ENCODE measurements at places on chromosomes 4 and X. TPM values are rescaled to one million over a fixed set of nuclear protein-coding genes. Genes with fewer than 3 reads are reported as not detected.
A peak's percentile ranks its signal among the peaks of the same experiment; 100 is the strongest.

DNA sequence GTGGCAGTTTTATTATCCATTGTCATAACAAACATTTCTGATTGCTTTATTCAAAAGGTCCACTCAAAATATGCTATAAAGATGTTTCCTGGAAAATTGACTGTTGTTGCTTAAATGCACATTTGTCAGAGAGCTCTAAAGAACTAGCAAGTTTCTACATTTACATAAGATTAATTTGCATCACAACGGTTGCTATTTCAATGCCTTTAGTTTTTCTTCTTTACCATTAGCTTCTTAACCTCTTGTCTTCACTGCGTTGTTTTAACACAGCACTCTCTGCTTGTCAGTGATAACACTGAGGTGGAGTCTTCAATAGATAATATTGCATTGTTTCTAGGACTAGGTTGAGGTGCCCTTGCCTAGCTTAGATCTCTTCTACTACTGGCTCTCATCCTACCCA lies 76.7 kb upstream of the GALNT7 start:
- H3K36me3 ChIP-seq: no peaks in the 10 kb centered on the region
- no peak overlapping the region for H3K4me3 ChIP-seq
- no peak overlapping the region for H3K27ac ChIP-seq
- no peaks in the 10 kb centered on the region for H3K4me1 ChIP-seq
- DNase-seq: no peak
- H3K27me3 ChIP-seq: no peaks in the 10 kb centered on the region

DNA sequence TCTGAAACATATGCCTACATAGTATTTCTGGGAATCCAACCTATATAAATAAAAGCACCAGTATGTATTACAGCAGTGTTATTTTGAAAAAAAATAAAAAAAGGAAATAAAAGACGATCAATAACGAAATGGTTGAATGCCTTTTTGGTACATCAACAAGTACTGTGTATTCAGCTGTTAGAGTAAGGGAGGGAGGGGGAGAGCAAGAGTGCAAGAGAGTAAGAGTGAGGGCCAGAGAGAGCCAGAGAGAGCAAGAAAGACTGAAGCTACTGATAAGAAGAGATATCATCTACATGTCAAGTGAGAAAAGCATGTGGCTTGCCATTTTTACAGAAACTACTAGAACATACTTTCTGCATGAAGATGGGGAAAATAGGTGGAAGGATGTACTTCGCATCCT lies 1.8 kb downstream of the SPIN4 start:
- DNase-seq: no peak
- H3K4me3 ChIP-seq: peak overlapping the region; percentile 90
- no peaks in the 10 kb centered on the region for H3K36me3 ChIP-seq
- peaks cover 9% of the 10 kb centered on the region for H3K4me1 ChIP-seq
- H3K27ac ChIP-seq: no peak overlapping the region

- peaks cover 12% of the 10 kb centered on the region for H3K27me3 ChIP-seq
- peak; percentile 4 for DNase-seq
- no peaks in the 10 kb centered on the region for H3K4me1 ChIP-seq
- no peaks in the 10 kb centered on the region for H3K36me3 ChIP-seq
Measured at GRCh38 chr4:147590249-147590920, 26.8 kb upstream of the TMEM184C start.

DNA sequence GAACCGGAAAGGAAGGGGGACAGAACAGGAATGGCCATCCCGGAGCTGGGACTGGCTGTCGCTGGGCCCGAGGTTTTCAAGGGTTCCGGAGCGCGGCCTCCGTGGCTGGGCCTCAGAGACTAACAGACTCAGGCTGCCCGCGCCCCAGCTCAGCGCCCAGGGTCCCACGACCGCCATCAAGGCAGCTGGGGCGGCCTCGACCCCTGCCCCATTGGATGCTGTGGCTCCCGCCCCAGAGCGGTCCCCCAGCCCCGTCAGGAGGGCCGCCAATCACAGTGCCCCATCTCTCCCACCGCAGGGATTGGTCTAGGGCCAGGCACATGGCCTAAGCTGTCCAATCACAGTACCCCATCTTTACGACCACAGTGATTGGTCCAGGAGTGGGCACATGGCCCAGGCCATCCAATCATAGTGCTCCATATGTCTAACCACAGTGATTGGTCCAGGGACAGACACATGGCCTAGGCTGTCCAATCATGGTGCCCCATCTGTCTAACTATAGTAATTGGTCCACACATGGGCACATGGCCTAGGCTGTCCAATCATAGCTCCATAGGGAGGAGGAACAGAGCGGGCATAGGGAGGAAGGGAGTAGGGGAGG lies 105.3 kb upstream of the NKX1-1 start:
- peaks cover 5% of the 10 kb centered on the region for H3K27me3 ChIP-seq
- H3K36me3 ChIP-seq: no peaks in the 10 kb centered on the region
- H3K27ac ChIP-seq: no peak overlapping the region
- H3K4me1 ChIP-seq: peaks cover 7% of the 10 kb centered on the region
- no peak overlapping the region for H3K4me3 ChIP-seq

DNA sequence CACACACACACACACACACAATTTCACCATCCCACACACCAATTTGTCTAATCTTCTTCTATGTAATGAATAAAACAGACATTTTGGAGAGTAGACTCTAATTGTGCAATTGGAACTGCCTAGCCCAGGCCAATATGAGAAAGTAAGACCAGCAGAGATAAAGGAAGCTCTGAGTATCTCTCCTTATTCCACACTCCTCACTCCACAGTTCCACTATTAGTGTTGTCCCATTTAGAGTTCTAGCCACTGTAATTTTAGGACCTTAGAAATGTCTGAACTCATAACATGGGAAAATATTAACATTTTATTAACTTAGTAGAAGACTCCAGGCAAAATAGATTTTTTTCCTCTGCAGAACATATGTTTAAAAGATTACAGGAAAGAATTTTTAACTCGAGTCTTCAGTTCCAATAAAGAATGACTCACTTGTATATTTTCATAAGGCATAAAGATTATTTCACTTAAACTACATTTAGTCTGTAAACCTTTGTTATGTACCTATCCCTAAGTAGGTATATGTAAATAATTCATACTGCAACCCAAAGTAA lies 297.6 kb upstream of the INTU start:
- H3K4me1 ChIP-seq: no peaks in the 10 kb centered on the region
- DNase-seq: no peak

- no peak for DNase-seq
- H3K27ac ChIP-seq: no peak overlapping the region
- H3K4me3 ChIP-seq: no peak overlapping the region
- no peaks in the 10 kb centered on the region for H3K4me1 ChIP-seq
Measured at GRCh38 chr4:48968814-48969213, 17.3 kb upstream of the CWH43 start.

DNA sequence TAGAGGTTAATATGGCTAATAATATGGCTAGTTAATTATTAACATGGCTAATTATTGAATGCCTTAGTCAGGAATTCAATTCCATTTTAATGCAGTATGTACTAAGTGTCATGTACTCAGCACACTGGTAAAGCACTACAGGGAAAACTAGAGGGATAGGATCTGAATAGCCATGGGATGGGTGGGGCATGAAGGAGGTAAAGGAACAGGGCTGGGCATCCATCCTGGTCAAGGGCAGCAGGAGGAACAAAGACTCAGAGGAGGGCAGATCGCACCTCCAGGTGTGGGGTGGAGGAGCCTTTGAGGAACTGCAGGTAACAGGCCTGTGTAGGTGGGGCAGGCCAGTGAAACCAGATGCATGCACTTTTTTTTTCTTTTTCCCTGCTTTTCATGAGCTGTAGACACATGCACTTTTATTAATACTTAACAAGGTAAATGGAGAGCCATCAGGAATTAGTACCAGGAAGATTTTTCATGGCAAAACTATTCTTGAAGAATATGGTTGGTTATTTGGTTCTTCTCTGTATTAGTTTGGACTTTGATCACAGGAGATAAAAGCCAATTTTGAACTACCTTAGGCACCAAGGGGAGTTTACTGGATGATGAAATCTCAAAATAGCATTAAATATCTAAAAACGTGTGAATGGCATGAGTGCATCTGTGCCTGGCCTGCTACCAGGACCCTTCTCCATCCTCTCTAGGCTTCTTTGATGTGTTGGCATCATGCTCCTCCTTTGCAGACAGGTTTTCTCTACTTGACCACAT lies 88.3 kb downstream of the CC2D2A start:
- H3K27ac ChIP-seq: no peak overlapping the region
- no peak for DNase-seq

GRCh38 chr4:158776106-158776505 lies 7.3 kb downstream of the FNIP2 start:
- no peaks in the 10 kb centered on the region for H3K36me3 ChIP-seq
- no peak overlapping the region for H3K27ac ChIP-seq
- no peaks in the 10 kb centered on the region for H3K27me3 ChIP-seq
- H3K4me3 ChIP-seq: no peak overlapping the region
- no peak for DNase-seq

DNA sequence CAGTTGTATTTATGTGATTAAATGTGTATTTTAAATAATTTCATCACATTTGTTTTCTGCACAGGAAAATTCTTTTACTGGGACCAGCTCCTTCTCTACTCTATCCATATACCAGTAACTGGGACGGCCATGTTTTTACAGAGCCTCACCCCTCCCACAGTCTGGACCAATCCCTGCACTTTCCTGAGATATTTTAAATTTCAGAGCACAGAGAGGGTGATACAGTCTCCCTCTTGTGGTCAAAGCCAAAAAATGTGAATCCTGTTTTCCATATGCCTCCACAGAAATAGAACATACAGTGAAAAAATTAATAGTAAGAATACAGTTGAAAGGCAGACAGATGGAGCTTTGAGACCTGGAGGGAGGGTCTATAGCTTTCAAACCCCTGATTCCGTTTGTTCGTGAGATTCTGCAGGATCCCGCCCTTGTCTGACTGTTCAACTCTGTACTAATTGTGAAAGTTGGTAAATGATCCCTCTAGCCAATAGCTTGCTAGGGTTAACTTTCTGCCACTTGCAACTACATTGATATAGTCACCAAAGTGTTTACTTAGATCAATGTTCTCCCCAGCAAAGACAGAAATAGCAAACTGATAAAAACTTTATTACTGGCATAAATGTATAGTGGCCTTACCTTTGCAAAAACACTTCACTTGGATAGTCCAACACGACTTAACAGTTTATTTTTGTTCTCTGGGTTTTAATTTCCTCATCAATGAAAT lies 172.2 kb downstream of the PPARGC1A start:
- H3K4me3 ChIP-seq: no peak overlapping the region
- no peak for DNase-seq
- H3K27me3 ChIP-seq: no peaks in the 10 kb centered on the region
- H3K4me1 ChIP-seq: no peaks in the 10 kb centered on the region
- H3K27ac ChIP-seq: no peak overlapping the region

DNA sequence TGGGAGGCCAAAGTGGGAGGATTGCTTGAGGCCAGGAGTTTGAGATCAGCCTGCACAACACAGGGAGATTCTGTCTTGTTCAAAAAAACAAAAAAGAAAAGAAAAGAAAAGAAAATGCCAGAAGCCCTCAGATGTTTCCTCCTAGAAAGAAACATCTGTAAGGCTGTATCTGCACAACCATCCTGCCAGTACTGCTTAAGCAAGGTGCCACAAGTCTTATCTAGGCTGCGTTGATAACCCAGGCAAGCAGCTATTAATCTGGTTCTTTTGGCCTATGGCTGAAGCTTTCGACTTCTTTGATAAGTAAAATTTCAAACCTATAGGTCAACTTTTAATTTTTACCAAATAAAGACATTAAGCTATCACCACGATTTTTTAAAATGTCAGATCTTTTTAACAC lies 3.1 kb downstream of the COX18 start:
- H3K36me3 ChIP-seq: peaks cover 20% of the 10 kb centered on the region
- no peak for DNase-seq
- H3K27ac ChIP-seq: peak overlapping the region; percentile 99
- no peaks in the 10 kb centered on the region for H3K27me3 ChIP-seq

DNA sequence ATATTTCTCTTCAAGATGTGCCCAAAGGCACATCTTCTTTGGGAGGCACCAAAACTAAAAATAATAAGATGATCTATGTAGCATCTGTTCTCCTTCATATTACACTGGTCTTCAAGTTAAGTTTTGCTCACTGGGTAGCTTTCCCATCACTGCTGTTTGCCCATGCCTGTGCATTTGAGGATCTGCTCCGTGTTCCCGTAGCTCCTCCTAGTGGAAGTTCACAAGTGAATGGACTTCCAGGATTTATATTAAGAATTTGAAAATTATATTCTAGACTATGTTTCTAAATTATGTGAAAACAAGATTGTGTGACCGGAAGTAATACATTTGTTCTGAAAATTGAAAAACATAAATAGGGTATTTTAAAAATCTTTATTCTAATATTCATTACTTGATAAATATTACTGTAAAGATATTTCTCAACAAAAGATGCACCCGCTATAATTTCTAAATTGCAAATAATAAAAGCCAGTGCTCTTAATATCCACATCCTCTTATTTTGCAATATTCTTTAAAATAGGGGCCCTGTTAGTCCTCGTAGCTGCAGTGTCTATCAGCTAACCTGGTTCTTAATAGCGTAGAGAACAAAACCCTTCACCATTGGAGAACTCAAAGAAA lies 147.7 kb downstream of the RBM46 start:
- no peaks in the 10 kb centered on the region for H3K4me1 ChIP-seq
- no peak for DNase-seq
- no peaks in the 10 kb centered on the region for H3K27me3 ChIP-seq
- no peak overlapping the region for H3K27ac ChIP-seq
- H3K4me3 ChIP-seq: no peak overlapping the region
- H3K36me3 ChIP-seq: no peaks in the 10 kb centered on the region

DNA sequence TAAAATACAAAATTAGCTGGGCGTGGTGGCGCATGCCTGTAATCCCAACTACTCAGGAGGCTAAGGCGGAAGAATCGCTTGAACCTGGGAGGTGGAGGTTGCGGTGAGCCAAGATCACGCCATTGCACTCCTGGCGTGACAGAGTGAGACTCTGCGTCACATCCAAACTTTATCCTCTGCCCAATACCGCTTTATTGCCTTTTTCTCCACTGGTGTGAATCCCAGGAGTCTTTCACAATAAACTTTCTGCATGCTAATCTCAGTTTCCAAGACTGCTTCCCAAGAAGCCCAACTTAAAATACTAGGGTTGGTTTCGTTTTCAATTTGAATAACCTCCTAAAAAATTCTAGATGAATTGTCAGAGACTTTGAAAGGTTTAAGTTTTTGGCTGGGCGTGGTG lies 27.2 kb upstream of the DHX15 start:
- DNase-seq: no peak
- H3K36me3 ChIP-seq: no peaks in the 10 kb centered on the region
- H3K4me3 ChIP-seq: no peak overlapping the region
- no peaks in the 10 kb centered on the region for H3K27me3 ChIP-seq

PAGE1 gene
- not detected for total RNA-seq

PNMA6F gene
- total RNA-seq: not detected

FABP2 gene
- not detected for total RNA-seq

SLC6A8 gene
- 3.4 TPM for total RNA-seq

TCEAL1 gene
- 4.0 TPM for total RNA-seq

FREM3 gene
- total RNA-seq: 0.25 TPM
